ENCODE measurements at places on chromosomes 1 and 21. TPM values are rescaled to one million over a fixed set of nuclear protein-coding genes. Genes with fewer than 3 reads are reported as not detected.

DNA sequence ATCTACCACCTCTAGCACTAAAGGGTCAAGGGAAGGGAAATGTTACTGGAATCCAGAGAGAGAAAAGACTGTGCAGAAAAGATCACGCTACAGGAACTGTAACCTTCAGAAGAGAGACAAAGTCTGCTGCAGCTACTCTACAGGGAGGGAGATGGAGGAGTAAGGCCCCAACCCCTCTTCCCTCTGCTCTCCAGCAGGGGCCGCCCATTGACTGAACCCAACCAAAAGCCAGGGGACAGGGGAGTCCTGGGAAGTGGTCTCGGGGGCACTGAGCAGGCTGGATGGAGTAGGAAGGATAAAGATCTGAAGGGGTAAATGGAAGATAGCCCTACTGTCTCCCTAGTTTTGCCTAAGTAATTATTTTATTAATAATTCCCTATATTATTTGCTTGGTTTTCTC, 72.8 kb upstream of the NR5A2 start:
- DNase-seq = no peak

- no peak for DNase-seq
Measured at GRCh38 chr1:245599371-245600174, 444.8 kb downstream of the KIF26B start.

GRCh38 chr1:7988576-7988975, 27.1 kb downstream of the PARK7 start:
- no peak for DNase-seq

GRCh38 chr21:43597052-43597451, 62.2 kb downstream of the HSF2BP start:
- DNase-seq = no peak

- DNase-seq = no peak
Measured at GRCh38 chr1:40817791-40818263, 34.2 kb downstream of the KCNQ4 start.

GRCh38 chr1:97832481-97832880, 88.4 kb downstream of the DPYD start:
- DNase-seq = no peak

GRCh38 chr1:234765672-234766071, 155.7 kb upstream of the IRF2BP2 start:
- no peak for DNase-seq

- DNase-seq = no peak
Measured at GRCh38 chr1:198848649-198849048, 209.8 kb downstream of the PTPRC start.

IFI44 gene
- 24.5 TPM for total RNA-seq

LCE1E gene
- not detected for total RNA-seq

CYP4A22 gene
- under 0.01 TPM for total RNA-seq
